ENCODE measurements at places on chromosomes 7 and 10.

- no peak for DNase-seq
Observed at GRCh38 chr7:82375129-82375528, 68.4 kb downstream of the CACNA2D1 start.

- no peak for DNase-seq
Observed at GRCh38 chr7:66961096-66961495, 34.3 kb downstream of the SBDS start.

GRCh38 chr7:27526611-27527347 lies 135.9 kb downstream of the HIBADH start:
- no peak for DNase-seq

DNA sequence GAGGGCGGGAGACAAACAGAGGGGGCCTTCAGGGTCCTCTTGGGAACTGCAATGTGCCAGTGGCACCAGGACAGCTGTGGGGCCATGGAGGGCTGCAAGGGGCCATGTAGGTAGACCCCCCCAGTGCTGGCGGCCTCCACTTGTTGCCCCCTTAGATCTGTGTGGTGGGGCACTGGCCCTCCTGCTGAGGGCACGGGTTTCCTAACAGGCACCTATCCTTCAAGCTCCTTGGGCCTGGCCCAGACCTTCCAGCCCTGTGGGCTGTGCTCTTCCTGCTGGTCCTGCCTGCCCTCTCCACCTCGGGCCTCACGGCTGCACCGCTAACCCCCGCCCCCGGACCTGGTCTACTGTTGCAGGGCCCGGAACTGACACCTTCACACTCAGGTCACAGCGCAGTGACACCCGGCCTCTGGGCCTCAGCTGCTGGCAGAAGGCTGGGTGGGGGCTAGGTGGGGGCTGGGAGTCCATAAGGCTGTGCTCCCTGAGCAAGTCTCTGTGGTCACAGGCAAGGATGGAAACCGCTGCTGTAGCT lies 12.6 kb downstream of the RASGEF1A start:
- no peak for DNase-seq

GRCh38 chr7:50562136-50562535 lies 3.1 kb downstream of the DDC start:
- DNase-seq = no peak

DNA sequence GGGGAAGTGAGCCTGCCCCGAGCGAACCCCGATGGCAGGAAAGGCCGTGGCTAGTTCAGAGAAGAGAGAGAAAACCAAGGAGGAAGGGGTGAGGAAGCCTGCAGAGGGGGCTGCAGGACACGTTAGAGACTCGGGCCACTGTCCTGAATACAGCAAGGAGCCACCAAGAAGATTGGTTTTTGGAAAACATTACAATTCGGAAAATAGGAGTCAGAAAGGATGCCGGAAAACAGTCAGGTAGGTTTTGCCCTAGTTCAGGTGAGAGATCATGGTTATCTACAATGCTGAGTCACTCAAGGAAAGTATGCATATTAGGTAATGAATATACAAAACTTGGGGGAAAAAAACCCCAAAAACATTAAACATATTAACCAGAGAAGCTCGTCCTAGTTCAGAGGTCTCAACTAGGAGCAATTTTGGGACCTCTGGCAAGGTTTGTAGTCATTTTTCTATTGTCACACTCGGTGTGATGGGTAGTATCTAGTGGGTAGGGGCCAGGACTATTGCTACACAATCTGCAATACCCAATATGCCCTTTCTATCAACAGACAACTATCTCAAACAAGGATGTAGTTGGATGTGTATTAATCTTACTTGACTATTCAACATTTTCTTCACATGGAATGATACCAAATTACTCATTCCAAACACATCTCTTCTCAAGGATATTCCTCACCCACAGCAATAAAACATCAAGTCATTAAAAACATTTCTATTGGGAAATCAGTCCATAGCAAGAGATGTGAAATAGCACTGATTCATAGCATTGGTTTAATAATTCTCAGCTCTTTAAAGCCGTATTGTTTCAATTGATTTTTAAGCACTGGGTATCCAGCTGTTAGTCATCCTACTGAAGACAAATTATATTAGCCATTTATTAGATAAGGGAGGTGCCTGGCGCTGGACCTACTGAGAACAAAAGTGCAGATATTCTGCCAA lies 74.4 kb upstream of the RSU1 start:
- peak; percentile 5 for DNase-seq

DNA sequence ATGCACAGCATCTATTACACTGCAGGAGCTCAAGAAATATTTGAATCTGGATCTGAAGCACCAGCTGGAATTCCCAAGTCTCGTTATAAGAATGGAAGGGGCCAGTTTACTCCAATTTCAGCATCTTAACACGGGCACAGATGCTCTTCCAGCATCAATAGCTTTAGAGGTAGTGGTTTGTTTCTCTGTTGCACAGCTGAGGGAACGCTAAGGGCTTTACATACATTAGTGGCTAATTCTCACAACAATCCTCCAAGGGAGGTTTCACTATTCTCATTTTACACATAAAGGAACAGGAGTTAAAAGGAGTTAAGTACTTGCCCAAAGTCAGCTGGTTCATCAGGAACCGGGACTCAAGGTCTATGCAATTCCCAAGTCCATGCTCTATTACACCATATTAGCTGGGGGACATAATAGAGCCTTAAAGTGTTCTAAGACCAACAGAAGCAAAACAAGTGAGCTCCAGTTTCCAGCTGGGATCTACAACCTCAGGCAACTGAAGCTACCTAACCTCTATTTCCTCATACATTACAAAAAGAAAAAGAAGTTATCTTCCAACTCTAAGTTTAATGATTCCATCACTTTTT lies 9.9 kb downstream of the XPNPEP1 start:
- DNase-seq = no peak

- no peak for DNase-seq
Observed at GRCh38 chr7:794671-795329, 37.5 kb upstream of the SUN1 start.

- DNase-seq = no peak
Observed at GRCh38 chr7:118863966-118864365, 639.5 kb downstream of the ANKRD7 start.

DNA sequence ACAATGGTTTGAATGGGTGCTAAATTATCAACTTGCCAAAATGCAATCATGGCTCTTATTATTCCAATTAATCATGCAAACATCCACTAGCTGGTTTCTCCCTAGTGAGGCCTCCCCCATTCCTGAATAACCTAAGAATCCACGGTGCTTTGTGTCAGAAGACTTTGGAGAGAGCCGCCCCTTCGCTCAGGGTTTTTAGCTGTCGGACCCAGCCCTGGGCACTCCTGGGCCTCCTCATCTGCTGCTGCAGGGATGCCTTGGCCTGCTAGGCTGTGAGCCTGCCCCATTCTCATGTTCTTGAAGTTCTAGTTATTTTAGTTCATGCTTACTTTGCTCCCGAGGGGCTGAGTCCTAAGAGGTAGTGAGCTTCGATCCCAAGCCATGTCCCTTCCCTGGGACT lies 34.1 kb upstream of the SFRP5 start:
- DNase-seq = no peak

GRCh38 chr10:122911889-122912484 lies 1.6 kb downstream of the FAM24A start:
- DNase-seq = peak; percentile 48

DNA sequence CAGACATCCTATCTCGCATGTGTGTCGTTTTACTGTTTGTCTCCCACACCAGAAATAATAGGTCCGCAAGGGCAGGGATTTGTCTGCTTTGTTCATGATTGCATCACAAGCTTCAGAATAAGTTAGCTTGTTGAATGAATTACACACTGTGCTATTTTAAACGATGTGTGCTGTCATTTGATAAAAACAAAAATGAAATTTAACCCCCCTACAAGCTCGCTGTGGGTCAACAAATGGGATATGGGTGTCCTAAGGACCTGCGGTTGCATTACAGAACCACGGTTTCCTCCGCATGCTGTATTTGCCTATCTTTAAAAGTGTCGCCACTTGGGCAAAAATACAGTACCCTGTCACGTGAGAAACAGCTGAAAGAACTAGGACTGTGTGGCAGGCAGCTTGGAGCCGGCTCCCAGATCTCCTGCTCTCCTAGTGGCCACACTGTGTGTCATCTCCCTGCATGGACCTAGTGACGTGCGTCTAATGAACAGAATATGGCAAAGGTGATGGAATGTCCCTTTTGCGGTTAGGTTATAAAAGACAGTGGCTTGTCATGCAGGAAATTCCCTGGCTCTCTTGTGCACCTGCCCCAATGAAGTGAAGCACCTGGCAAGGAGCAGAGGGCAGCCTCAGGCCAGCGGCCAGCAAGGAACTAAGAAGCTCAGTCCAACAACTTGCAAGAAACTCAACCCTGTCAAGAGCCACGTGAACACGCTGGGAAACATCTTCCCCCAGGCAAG lies 32.9 kb upstream of the CRYGN start:
- no peak for DNase-seq

DNA sequence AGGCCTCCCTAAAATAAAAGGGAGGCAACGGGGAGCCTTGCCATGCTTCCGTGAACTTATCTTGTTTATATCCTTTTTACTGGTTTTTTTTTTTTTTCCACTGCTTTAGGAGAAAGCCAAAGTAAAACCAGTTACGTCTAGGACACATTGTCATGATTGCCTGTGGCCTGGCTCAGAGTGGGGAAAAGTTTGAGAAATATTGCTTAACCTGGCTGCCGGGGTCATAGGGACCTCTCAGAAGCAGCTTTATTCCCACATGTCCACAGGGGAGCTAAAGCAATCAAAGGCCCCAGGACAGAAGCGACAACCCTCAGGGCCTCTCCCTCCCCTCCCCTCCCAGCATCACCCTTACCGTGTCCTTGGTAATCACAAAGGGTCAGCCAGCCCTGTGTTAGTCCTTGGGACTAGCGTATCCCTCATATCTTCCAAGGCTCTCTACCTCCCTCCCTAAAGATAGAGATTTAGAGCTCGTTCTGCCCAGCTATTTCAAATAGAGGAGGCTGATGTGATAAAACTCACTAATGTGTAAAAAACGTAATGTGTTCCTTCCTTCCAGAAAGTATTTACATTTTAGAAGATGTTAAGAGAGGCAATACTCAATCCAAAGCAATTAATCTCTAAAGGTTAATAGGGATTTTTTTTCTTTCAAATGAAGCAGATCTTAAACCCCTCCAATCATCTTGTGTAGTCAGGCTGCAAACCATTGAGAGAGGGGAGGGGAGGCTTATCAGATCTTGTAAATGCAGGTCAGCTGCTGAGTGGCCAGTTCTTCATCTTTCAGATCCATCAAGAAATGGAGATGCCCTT lies 64.8 kb upstream of the PRKAR2B start:
- no peak for DNase-seq

DNA sequence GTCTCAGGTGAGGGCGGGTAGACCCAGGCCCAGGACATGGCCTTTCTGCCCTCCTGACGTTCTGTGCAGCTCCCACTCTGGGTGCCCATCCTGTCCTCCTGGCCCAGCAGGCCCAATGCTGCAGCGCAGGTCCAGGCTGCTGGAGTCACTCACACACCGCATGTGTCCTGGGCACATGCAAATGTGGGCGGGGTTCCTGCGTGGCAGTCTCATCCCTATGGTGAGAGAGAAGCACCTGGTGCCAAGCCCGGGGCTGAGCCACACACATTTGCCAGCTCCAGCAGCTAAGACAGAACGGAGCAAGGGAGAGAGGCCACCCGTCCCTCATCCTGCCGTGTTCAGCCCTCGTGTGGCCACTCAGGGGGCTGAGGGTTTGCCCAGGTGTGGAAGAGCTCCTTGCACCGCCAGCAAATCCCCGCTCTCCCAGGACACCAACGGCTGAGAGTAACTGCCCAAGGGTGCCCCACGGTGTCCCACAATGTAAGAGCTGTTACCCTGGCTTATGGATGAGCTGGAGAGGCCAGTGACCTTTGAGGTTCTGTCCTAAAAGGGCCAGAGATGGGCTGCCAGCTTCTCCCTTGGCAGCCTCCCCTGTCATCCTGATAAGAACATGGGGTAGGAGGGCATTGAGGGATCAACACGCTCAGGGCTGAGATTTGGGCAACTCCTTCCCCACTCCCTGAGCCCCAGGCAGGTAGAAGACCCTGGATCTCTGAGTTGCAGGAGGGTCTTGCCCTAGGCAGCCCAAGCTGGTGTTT lies 4.4 kb downstream of the FUOM start:
- DNase-seq = no peak

All from stimulated activated CD4-positive, alpha-beta T cell treated with anti-CD3 and anti-CD28 coated beads, TNF-alpha, amount 100 ng/mL, for 1 hour (primary cell).